ENCODE measurements at places on chromosomes 3 and 15. TPM values are rescaled to one million over a fixed set of nuclear protein-coding genes. Genes with fewer than 3 reads are reported as not detected.

The PRKAR2A gene
- 148 TPM for total RNA-seq

The RTP3 gene
- not detected for total RNA-seq

The TMC3 gene
- total RNA-seq, result not detected

The ACTC1 gene
- total RNA-seq, result 30.2 TPM

The C2CD4A gene
- total RNA-seq, result not detected

The BNC1 gene
- total RNA-seq, result not detected

The KIF15 gene
- total RNA-seq, result 0.64 TPM

The STAB1 gene
- 363 TPM for total RNA-seq

The CLEC3B gene
- total RNA-seq, result 130 TPM

The PCLAF gene
- total RNA-seq, result not detected

The CCR2 gene
- 0.11 TPM for total RNA-seq

The CADPS gene
- not detected for total RNA-seq

The GNAT1 gene
- total RNA-seq, result 4.7 TPM

The KBTBD13 gene
- 0.21 TPM for total RNA-seq
